GF-D8 (cell line): ENCODE measurements at places on chromosomes 4 and X.

DNA sequence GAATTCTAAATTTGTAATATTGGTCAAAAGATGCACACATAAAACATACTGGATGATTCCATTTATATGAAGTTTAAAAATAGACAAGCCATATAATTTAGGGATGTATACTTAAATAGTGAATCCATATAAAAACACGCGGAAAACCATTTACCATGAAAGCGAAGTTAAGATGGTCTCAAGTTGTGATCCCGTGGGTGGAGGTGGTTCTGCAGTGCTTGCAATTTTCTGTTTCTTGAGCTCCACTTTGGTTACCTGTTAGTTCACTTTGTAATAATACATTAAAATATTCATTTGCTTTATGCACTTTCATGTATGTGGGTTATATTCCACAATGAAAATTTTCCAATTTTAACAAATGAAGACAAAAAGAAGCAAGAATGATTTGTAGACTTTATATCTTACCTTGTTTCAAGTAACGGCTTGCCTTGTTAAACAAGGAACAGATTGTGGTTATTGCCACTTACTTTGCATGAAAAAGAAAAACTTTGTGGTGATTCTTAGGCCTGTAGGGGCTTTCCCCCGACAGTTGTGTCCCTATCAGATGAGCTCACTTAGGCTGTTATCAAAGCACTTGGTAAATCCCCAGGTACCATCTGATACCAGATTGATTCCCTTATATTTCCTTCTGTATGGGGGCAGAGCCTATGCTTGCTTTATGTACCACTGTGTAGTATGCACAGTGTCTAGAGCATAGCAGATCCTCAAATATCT lies 12.2 kb downstream of the UCP1 start:
- no peak for DNase-seq

DNA sequence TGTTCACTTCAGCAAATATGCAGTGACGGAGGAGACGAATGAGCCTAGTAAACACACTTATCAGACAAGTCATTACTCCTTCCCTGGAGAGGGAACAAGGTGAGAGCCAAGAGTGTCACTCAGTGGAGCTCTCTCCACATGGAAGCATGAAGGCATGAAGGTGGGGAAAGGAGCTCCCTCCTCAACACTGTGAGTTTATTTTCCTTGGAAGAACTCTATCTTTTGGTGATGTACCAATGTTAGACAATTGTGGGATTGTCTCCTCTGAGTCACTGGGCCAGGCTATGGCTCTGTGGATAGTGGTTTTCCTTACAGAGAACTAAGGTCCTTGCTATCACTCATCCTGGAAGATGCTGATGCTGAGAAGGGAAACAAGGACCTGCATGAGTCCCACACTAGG lies 200.2 kb downstream of the CPEB2 start:
- no peak for DNase-seq

DNA sequence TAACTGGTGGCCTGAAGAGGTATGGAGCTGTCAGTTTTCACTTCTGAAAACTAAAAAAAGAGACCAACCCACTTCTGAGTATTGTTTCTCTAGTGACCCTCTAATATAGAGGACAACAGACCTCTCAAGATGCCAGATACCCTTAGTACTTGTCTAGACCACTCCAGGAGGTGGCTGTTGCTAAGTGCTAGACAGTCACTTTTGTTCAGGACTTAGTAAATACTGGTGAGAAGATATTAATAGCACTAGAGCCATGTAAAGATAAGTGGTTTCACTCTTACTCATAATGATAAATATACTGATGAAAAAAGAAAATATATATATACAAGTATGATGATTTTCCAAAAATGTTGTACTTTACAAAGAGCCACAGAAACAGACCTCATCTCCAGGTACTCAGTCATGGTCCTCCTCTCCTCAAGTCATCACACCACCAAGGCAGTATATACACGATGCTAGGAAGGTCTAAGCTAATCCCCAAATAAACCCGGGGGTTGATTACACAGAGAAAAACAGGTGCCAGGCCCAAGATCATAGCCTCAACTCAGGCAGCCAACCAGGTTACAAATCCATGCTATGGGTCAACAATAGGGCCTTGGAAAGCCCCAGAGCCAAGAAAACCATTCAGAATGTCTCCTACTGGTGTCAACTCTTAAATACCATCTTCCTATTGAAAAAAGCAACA lies 66.9 kb downstream of the ARHGEF9 start:
- no peak for DNase-seq

GRCh38 chr4:124713185-124713592 lies 657 bp upstream of the ANKRD50 start:
- no peak for DNase-seq

DNA sequence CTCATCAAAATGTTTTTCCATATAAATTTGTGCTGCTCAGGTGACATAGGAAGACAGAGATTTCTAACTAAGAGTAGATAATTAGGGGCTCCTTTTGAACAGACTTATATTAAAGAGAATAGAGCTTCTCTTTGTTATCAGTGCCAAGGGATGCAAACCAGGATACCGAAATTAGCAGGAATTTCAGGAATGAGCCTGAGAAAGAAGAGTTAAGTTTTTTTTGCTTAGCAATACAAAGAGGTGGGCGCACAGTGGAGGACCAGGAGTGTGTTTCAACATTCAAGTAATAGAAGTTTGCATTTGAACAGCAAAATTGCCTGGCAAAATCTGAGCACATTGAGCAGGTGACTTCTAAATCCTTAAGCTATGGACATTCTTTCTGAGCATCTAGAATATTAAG lies 541.3 kb downstream of the GBA3 start:
- DNase-seq = no peak

- no peak for DNase-seq
Observed at GRCh38 chrX:152987801-152988200, 6.1 kb downstream of the PNMA5 start.

- no peak for DNase-seq
Observed at GRCh38 chr4:146330392-146330791, 116.1 kb downstream of the REELD1 start.

DNA sequence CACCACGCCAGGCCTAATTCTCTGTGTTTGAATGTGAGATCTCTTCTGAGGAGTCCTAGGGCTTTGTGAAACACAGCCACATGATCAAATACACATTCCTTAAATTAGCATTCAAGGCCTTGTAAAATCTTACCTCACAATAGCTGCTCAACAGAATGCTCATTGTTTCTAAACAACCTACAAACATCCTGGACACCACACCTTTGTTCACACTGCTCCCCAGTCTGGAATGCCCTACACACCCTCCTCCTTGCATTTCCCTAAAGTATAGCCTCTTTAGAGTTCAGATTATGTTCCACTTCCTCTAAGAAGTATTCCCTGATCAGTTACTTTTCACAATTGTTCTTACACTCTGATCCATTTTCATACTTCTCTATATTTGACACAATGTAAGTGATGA lies 110.6 kb downstream of the AGTR2 start:
- no peak for DNase-seq

DNA sequence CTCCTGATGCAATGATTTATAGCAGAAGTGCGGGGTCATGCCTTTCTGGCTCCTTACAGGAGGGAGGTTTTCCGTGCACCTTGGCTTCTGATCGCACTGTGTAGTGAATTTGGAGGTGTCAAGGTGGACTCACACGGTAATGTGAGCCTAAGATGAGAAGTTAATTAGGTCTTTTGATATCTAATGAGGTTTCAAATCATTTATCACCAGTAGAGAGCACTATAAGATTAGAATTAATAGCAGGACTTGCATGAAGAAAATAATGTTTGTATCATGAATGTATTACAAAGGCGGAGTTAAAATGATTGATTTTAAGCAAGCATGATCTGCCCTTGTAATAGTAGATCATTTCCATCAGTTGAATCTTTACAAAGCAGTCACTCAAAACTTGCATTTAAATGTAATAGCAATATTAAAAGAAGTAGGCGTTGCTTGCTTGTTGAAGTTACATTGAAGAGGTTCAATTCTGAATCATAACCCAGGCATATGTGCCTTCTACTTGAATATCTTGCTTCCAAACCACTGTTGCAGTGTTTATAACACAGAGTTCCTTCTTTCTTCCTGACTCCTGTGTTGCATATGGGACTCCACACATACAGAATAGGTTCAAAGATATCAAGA lies 152.1 kb downstream of the FMR1NB start:
- no peak for DNase-seq

GRCh38 chr4:174864031-174864430 lies 35.0 kb upstream of the GLRA3 start:
- no peak for DNase-seq

- no peak for DNase-seq
Observed at GRCh38 chr4:89823416-89823815, 13.5 kb downstream of the SNCA start.

GRCh38 chr4:183396227-183396637 lies 48.2 kb upstream of the CDKN2AIP start:
- peak; percentile 76 for DNase-seq

DNA sequence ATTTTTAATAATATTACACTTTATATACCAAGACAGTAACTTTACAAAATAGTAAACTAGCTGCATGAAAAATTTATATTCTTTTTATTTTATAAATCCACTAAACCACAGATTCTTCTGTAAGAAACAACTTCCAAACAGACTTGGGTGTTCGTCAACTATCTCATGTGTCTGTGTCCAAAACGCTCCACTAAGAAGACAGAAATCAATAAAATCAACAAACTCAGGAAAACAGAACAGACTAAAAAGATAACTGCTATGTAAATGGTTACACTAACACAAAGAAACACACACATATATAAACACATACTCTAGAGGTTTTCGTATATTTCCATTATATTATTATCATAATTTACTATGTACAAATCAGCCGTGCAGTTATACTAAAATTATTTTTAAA lies 158.4 kb downstream of the PPP3CA start:
- DNase-seq = no peak

DNA sequence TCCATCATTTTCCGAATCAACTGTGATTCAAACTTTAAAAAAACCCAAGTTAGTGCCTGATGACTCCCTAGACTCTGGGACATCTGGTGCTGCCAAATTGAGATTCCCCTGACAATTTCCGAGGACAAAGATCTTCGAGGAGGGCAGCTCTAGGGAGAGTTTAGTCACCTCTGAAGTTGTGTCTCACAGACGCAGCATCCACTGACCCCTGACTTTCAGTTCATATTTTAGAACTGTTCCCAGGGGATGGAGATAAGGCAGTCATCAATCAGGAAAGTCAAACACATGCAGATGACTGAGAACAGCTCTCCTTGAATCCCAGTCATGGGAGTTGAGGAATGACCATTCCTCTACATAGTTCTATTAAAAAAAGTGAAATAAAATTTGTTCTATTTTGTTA lies 643.9 kb downstream of the TRIML1 start:
- no peak for DNase-seq

- DNase-seq = no peak
Observed at GRCh38 chr4:81635739-81636138, 164.0 kb upstream of the RASGEF1B start.

- DNase-seq = peak; percentile 16
Observed at GRCh38 chr4:123443401-123444289, 47.0 kb downstream of the SPRY1 start.

DNA sequence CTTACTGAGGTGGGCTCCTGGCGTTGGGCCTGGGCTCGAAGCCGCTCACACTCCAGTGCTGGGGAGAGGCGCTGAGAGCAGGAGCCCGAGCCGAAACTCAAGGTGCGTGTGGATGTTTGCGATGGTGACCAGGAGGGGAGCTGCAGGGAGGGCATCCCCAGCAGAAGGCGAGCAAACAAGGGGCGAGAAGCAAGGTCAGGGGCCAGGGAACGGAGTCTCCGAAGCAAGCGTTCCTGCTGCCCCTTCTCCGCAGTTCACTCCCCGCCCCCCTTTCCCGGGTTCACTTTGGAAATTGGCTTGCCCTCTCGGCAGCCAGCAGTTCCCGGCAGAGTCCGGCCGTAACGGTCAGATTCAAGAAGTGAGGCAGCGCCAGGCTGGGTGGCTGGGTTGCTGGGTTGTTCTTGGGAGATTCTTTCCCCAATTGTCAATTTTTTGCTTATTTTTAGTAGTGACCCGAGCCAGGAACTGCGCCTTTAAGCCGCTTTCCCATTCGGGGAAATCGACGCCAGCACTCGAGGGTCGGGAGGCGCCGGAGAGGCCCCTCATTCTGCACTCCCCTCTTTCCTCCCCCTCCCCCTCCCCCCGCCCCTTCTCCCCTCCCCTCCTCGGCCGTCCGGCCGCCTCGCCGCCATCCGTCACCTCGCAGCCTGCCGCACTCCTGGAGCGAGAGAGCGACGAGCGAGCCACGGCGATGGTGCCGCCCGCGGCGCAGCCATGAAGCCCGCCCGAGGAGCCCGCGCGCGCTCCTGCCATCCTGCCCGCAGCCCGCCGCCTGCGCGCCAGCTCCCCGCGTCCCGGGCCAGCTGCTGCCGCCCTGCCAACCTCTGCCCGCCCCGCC lies at the start of gene FRMPD3:
FRMPD3 (plus strand) TSS at position 655 of the 838 bp plus-strand sequence. CDS start 76,937 bp downstream, outside the sequence.
- no peak for DNase-seq

- no peak for DNase-seq
Observed at GRCh38 chr4:123378794-123379193, 17.8 kb upstream of the SPRY1 start.

GRCh38 chr4:176320976-176321361 lies 1.2 kb downstream of the SPCS3 start:
- no peak for DNase-seq

DNA sequence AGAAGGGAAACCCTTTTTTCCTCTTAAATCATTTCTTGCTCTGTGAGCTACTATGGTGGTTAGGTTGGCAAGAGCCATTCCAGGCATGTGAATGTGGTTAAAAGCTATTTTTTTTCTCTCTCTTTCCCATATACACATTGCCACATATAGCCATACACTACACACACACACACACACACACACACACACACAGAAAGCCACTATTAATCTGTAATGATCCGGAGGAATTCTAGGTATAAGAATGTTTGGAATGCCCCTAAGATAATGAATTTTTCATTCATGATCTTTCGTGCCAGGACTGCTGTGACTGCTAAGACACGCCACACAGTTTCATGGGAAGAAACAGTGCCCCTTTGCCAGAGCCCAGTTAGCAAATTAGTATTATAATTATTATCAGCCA lies 21.8 kb upstream of the TLL1 start:
- no peak for DNase-seq

GRCh38 chr4:89998469-89999011 lies 103.9 kb downstream of the MMRN1 start:
- DNase-seq = no peak

GRCh38 chrX:15781961-15782699 lies 8.2 kb upstream of the ZRSR2 start:
- DNase-seq = no peak
